ENCODE measurements at places on chromosomes 2 and 18. TPM values are rescaled to one million over a fixed set of nuclear protein-coding genes. Genes with fewer than 3 reads are reported as not detected.
A peak's percentile ranks its signal among the peaks of the same experiment; 100 is the strongest.

The KLHL30 gene
- total RNA-seq = 0.50 TPM

The SERPINB12 gene
- total RNA-seq = not detected

The SLC11A1 gene
- not detected for total RNA-seq

The SCG2 gene
- 5.0 TPM for total RNA-seq

The HOXD9 gene
- 1.8 TPM for total RNA-seq

DNA sequence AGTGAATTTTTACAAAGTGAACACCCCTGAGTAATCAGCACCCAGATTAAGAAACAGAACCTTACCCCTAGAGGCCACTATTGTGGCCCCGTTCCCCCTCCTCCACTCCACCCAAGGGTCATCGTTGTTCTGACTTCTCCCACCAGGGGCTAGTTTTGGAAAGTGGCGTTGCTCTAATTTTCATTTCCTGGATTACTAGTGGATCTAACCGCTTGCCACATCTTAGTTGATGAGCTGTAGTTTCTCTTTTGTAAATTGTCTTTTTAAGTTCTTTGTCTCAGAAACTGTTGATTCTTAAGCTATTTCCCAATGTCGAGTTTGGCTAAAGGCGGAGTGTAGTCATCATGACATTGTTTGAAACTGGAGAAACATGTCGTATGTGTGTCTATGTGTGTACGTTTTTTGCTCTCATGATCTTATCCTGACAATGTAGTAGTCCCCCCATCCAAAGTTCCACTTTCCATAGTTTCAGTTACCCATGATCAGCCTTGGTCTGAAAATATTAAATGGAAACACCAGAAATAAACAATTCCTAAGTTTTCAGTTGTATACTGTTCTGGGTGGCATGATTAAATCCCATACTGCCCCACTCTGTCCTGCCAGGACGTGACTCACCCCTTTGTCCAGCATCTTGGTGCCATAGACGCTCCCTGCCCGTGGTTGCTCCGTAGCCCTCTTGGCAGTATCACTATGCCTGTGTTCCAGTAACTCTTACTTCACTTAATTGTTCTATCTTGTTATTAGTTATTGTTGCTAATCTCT is 71.0 kb upstream of the SP3 start:
- H3K27ac ChIP-seq = peak overlapping the region; percentile 79
- peak; percentile 82 for DNase-seq
- peak overlapping the region; percentile 19 for H3K4me3 ChIP-seq
- H3K27me3 ChIP-seq = no peaks in the 10 kb centered on the region
- no peaks in the 10 kb centered on the region for H3K36me3 ChIP-seq

DNA sequence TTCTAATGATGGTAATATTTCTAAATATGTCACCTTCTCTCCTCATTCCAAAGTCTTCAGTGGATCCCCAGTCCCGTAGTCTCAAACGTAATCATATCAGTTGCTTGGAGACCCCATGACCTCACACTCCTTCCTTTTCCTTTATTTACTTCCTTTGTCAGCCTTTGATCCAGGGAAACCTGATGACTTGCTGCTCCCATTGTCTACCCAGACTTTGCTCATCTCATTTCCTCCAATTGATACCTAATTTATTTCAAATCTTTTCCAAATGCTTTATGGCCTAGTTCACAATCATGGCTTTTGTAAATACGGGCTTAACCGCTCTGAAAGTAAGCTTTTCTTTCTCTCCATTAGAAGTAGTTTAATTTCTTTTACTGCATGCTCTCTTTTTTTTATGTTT is 402.4 kb upstream of the CYRIA start:
- H3K36me3 ChIP-seq = no peaks in the 10 kb centered on the region
- H3K4me3 ChIP-seq = no peak overlapping the region
- no peaks in the 10 kb centered on the region for H3K27me3 ChIP-seq
- H3K4me1 ChIP-seq = no peaks in the 10 kb centered on the region

- no peak for DNase-seq
- H3K27ac ChIP-seq = no peak overlapping the region
- H3K4me3 ChIP-seq = no peak overlapping the region
Observed at GRCh38 chr2:38492042-38492615, 110.6 kb downstream of the HNRNPLL start.

- no peak overlapping the region for H3K27ac ChIP-seq
- no peak overlapping the region for H3K4me3 ChIP-seq
- peaks cover 80% of the 10 kb centered on the region for H3K4me1 ChIP-seq
- H3K36me3 ChIP-seq = peaks cover 36% of the 10 kb centered on the region
Observed at GRCh38 chr2:36379710-36380448, 24.3 kb downstream of the CRIM1 start.

DNA sequence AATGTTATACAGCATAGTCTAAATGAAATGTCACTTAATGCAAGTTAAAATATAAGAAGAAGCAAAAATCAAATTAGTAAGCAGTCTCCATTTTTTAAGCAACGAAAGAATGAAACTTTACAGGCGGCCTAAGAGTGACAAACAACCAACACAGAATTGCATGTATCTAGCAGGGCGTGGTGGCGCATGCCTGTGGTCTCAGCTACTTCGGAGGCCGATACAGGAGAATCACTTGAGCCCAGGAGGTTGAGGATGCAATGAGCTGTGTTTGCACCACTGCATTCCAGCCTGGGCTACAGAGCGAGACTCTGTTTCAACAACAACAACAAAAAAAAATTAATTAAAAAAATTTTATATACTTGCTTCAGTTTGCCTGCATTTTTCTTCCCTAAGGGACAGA is 16.6 kb downstream of the RBMS1 start:
- no peak overlapping the region for H3K4me3 ChIP-seq
- peak overlapping the region; percentile 91 for H3K27ac ChIP-seq
- H3K27me3 ChIP-seq = no peaks in the 10 kb centered on the region
- peaks cover 70% of the 10 kb centered on the region for H3K4me1 ChIP-seq
- DNase-seq = peak; percentile 89

- no peak overlapping the region for H3K4me3 ChIP-seq
- peaks cover 1% of the 10 kb centered on the region for H3K4me1 ChIP-seq
- DNase-seq = no peak
- no peaks in the 10 kb centered on the region for H3K36me3 ChIP-seq
Observed at GRCh38 chr2:180203972-180204371, 196.9 kb upstream of the CWC22 start.
